ENCODE measurements at places on chromosomes 1 and 21. TPM values are rescaled to one million over a fixed set of nuclear protein-coding genes. Genes with fewer than 3 reads are reported as not detected.

FAM151A gene
- not detected for polyA plus RNA-seq

- H3K27ac ChIP-seq: no peak overlapping the region
- no peaks in the 10 kb centered on the region for H3K4me1 ChIP-seq
- H3K27me3 ChIP-seq: no peaks in the 10 kb centered on the region
- no peak for DNase-seq
- no peaks in the 10 kb centered on the region for H3K36me3 ChIP-seq
Measured at GRCh38 chr21:39472786-39473185, 21.0 kb downstream of the SH3BGR start.

- DNase-seq: peak; percentile 2
- H3K4me1 ChIP-seq: no peaks in the 10 kb centered on the region
- no peaks in the 10 kb centered on the region for H3K27me3 ChIP-seq
- H3K36me3 ChIP-seq: no peaks in the 10 kb centered on the region
- no peak overlapping the region for H3K4me3 ChIP-seq
Measured at GRCh38 chr1:30461640-30462039, 261.7 kb downstream of the MATN1 start.

ST6GALNAC5 gene
- 2.9 TPM for polyA plus RNA-seq

CHD5 gene
- polyA plus RNA-seq: 0.29 TPM

GRCh38 chr1:24570265-24571125, 14.6 kb downstream of the NCMAP start:
- no peaks in the 10 kb centered on the region for H3K27me3 ChIP-seq
- H3K4me3 ChIP-seq: no peak overlapping the region
- H3K36me3 ChIP-seq: no peaks in the 10 kb centered on the region
- H3K4me1 ChIP-seq: no peaks in the 10 kb centered on the region
- DNase-seq: no peak

DNA sequence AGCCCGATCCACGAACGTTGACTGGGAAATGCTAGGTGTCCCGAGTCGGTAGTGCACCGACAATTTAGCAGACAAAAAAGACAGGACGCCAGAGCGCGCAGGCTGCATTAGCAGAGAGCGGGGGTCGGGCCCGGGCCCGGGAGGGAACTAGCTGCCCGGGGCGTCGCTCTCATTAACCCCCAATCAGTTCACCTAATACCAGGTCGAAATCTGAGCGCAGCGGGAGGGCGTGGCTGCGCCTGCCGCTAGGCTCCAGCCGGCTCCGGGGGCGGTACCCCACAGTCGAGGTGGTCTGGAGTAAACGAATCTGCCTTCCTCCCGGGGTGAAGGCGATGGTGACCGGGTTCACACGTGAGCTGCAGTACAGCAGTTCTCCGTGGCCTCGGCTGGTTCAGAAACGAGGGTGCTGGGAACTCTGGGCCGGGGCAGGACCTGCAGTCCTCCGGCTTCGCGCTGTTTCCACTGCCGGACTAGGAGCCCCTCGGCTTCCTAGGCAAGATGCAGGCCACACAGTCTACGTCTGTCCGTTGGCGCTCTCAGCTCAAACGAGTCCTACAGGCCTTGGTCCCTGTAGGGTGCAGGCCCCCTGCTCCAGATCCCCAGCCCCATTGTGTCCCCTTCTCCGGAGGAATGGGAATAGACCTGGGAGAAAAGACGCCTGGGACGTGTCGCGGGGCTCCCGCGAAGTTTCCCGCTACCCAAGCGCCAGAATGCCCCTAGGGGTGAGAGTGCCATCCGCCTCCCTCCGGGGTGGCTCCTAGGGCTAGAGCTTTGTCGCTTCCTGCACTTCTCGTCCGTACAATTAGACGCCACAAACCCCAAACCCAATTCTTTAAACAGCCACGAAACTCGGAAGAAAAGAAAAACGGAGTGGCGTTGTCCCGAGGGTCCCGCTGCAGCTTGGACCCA, 2.0 kb downstream of the GFI1 start:
- H3K4me1 ChIP-seq: peaks cover 24% of the 10 kb centered on the region
- H3K27ac ChIP-seq: no peak overlapping the region
- H3K27me3 ChIP-seq: no peaks in the 10 kb centered on the region
- DNase-seq: peak; percentile 21
- peak overlapping the region; percentile 21 for H3K4me3 ChIP-seq
- H3K36me3 ChIP-seq: no peaks in the 10 kb centered on the region

S100A7A gene
- not detected for polyA plus RNA-seq

CHODL gene
- 2.6 TPM for polyA plus RNA-seq

- no peaks in the 10 kb centered on the region for H3K36me3 ChIP-seq
- DNase-seq: no peak
- no peak overlapping the region for H3K4me3 ChIP-seq
- H3K4me1 ChIP-seq: no peaks in the 10 kb centered on the region
Measured at GRCh38 chr1:201561195-201561564, 22.3 kb downstream of the NAV1 start.

ICOSLG gene
- polyA plus RNA-seq: 0.42 TPM

- H3K4me3 ChIP-seq: no peak overlapping the region
- H3K36me3 ChIP-seq: no peaks in the 10 kb centered on the region
- H3K4me1 ChIP-seq: peaks cover 7% of the 10 kb centered on the region
Measured at GRCh38 chr1:13832536-13832935, 132.5 kb downstream of the PRDM2 start.

GRCh38 chr1:186165303-186165702, 209.8 kb downstream of the TPR start:
- H3K27ac ChIP-seq: no peak overlapping the region
- no peak for DNase-seq
- no peaks in the 10 kb centered on the region for H3K27me3 ChIP-seq
- no peaks in the 10 kb centered on the region for H3K4me1 ChIP-seq

CAPZB gene
- 253 TPM for polyA plus RNA-seq
